Pancreas (tissue), 10 donors: ENCODE measurements at places on chromosomes 6 and 20. TPM values are rescaled to one million over a fixed set of nuclear protein-coding genes. Genes with fewer than 3 reads are reported as not detected.

DNA sequence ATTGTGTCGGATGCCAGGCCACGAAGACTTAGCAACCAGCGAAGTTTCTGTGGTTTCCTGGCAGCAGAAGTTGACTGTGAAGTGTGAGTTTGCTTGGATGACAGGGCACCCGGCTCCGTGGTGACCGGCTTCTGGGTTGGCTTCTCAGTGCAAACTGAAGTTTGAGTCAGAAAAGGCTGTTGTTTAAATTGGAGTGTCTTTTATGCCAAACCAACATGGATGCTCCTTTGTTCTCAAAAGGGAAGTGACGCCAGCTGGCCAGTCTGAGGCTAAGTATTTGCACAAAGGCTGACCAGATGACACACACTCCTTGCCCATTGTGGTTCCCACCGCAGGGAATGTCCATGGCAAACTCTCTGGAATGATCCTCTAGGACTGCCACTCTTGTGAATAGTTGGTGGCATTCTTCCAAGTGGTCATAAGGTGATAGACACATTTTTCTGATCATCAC lies 164.8 kb upstream of the QKI start:
- no peak for DNase-seq

- DNase-seq, result no peak
Observed at GRCh38 chr6:119768201-119768600, 418.6 kb upstream of the MAN1A1 start.

DNA sequence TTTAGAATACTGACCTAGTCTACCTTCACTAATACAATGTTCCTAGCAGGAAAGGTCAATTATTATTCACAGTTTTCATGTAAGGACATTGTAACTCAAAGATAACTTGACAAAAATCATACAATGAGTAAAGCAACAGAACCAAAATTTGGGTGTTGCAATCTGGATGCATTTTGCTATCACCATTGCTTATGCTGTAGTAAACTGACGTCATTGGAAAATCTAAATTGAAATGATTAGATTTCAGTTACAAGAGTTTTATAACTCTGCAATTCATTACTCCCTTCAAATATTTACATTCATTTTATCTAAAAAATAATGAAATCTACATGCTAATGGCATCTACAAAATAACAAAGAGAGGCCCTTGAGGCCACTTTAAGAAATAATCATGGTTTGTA lies 147.0 kb downstream of the TENT5A start:
- DNase-seq, result no peak

- no peak for DNase-seq
Observed at GRCh38 chr6:132011582-132011981, 60.4 kb upstream of the CCN2 start.

The CABLES2 gene
- 1.4 TPM for total RNA-seq

DNA sequence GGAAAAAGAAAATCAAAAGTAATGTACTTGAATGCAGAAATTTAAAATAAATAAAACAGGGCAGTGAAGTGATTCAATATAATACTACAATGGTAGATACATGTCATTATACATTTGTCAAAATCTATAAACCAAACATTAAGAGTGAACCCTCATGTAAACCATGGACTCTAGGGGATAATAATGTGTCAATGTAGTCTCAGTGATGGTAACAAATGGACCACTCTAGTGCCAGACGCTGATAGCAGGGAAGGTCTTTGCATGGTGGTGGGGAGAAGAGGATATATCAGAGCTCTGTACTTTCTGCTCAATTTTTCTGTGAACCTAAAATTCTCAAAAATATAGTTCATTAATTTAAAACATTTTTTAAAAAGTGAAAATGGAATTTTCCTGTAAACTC lies 19.8 kb upstream of the STXBP5 start:
- DNase-seq, result no peak

- no peak for DNase-seq
Observed at GRCh38 chr20:4225745-4226144, 210.4 kb upstream of the RNF24 start.

- no peak for DNase-seq
Observed at GRCh38 chr6:44185953-44186634, 27.5 kb downstream of the CAPN11 start.

DNA sequence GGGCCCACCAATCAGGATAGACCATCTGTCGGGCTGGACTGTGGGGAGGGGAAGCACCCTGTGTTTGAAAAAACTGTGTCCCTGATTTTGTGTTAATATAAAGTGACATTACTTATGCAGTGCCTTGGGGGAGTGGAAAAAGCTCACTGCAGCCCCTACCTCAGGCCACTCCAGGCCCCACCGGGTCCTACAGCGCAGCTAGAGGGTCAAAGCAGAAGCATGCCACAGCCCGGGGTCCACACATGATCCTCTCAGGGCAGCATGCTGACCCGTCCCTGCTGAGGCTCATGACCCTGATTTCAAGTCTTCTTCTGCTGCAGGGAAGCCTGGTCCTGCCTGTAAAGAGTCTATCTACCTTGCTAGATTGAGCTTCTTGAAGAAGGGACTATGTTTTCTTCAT lies 133.0 kb upstream of the PLCB4 start:
- DNase-seq, result no peak

DNA sequence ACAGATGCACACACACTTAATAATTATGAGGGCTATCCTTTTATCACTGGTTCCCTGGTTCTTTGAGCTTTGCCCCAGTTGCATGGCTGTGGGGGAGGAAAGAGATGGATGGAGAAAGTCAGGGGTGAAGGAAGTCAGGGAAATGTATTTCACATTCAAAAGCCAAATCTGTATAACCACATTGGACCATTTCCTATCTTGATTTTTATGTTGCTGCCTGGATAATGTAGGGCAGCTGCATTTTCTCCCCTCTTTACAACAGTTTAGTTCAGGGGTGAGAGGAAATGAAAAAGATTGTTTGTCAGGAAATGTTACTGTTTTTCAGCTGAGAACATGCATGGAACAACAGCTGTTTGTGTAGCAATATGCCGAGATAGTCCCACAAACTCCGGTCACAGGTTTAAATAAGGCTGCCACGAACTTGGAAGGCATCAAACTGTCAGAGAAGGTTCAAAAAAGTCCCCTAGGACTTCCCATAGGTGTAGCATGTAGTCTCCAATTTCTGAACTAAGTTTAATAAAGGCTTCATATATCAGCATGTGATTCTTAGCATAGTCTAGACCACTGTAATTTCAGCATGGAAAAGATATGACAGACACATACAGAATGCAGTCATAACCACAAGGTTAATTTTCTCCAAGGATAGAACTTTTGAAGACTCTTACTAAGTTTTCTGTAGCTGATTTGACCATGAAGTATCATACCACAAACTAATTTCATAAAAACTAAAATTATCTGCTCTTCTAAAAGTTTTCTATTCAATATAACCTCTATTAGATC lies 82.1 kb upstream of the COL21A1 start:
- no peak for DNase-seq
